ENCODE measurements at places on chromosomes 5 and 9.
A peak's percentile ranks its signal among the peaks of the same experiment; 100 is the strongest.

DNA sequence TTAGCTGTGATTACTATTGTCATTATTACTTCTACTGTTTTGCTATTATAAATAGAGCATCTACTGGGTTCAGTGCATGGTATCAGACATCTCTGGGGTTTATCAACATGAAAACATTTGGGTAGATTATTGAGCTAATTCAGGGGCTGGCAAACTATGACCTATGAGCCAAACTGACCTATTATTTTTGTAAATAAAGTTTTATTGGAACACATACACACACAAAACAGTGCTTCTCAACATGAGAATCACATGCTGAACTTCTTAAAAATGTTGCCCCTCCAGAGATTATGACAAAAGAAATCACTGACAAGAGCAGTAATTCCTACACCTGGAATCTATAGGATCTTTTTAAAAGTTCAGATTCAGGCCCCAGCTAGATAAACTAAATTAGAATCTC lies 30.4 kb downstream of the SLC31A2 start:
- DNase-seq = no peak

- DNase-seq = no peak
These were observed 15.0 kb downstream of the SEMA4D start for GRCh38 chr9:89482901-89483361.

- no peak for DNase-seq
These were observed 218.8 kb downstream of the TMEM167A start for GRCh38 chr5:82858151-82859025.

DNA sequence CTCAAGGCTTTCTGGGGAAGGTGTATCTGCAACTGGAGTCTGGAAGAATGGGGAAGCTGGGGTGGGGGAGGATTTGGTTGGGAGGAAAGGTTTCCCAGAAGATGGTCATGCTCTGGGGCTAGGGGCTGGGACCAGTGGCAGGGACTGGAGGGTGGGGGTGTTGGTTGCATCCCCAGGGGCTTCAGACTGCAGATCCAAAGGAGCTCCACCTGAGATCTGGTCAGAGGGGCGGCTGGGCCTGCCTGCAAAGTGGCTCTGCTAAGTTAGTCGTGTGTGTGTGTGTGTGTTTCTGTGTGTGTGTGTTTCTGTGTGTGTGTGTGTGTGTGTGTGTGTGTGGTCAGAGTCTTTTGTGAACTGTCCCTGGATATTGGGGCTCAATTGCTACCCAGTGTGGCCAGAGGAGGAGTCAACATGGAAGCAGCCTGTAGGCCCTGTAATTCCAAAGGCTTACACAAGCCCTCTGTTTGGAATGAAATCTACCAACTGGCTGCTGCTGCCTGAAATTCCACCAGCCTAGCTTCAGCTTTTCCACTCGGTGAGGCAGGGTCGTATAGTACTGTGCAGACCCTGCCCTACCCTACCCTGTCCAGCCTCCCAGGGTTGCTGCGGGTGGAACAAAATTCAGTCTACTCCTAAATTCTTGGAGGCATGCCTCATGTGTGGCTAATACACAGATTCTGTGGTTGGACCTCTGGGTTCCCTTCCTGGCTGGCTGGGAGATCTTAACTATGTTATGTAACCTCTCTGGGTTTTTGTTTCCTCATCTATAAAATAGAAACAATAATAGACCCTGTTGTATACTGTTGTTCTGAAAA lies 12.5 kb upstream of the SYNPO start:
- DNase-seq = peak; percentile 71

DNA sequence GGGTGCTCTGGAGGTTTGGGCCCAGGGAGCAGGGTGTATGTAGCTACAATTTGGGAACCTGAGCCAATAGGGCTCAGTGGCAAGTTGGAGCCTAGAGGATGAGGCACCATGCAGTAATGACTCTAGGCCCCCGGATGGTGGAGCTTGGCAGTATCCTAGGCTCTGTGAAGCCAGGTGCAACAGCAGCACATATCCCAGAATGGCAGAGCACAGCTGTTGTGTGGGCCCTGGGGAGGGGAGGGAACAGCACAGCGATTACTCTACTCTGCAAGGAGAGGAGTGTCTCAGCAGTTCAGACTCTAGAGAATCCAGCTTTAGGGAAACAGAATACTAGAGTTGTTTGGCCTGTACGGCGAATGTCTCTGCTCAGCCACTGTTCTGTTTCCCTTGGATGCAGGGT lies 56.1 kb downstream of the LRRTM2 start:
- DNase-seq = no peak

GRCh38 chr9:100394816-100395215 lies 32.1 kb upstream of the MSANTD3 start:
- no peak for DNase-seq

- peak; percentile 81 for DNase-seq
These were observed 1.5 kb downstream of the GDNF start for GRCh38 chr5:37838152-37838932.

GRCh38 chr5:56358703-56359681 lies 125.9 kb upstream of the ANKRD55 start:
- no peak for DNase-seq

GRCh38 chr9:34451135-34451534 lies 7.2 kb downstream of the FAM219A start:
- no peak for DNase-seq

- peak; percentile 99 for DNase-seq
These were observed 143.6 kb downstream of the LHFPL2 start for GRCh38 chr5:78504704-78505677.

GRCh38 chr5:54646356-54647101 lies 129.0 kb downstream of the SNX18 start:
- DNase-seq = peak; percentile 61

- peak; percentile 13 for DNase-seq
These were observed 34.6 kb downstream of the ANGPTL2 start for GRCh38 chr9:127087836-127088235.

DNA sequence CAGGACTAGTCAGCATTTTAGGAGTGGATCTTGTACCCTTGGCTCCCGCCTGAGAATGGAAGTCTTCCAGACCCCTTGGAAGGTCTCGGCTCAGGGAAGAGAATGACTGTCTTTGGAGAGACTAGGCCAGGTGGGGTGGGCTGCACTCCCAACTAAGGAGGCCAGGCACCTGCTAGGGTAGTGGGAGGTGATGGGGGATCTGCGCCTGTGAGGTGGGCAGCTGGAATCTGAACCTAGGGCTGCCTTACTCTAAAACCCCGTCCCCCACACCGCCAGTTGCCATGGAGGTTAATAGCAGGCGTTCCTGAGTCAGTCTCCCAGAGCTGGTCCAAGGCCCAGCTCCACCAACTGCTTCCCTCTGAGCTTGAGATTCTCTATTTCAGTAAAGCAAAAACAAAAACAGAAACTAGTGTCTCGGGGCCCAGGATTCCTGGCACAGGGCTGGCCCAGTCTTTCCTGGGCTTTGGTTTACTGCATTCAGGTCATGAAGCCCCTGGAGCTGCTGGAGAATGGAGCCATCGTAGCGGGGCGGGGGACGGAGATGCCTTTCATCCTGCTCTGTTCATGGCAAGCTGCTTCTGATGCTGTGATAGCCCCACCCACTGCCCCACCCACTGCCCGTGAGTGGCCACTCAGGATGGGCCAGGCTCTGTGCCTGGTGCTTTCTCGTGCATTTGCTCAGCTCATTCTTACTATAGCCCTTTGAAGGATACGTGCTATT lies 57.5 kb downstream of the DAB2IP start:
- DNase-seq = no peak

- no peak for DNase-seq
These were observed 6.8 kb upstream of the C9orf152 start for GRCh38 chr9:110214586-110215355.

GRCh38 chr5:136522217-136522956 lies 157.0 kb upstream of the TRPC7 start:
- no peak for DNase-seq

- DNase-seq = peak; percentile 55
These were observed 55.3 kb downstream of the DAP start for GRCh38 chr5:10705747-10706146.

DNA sequence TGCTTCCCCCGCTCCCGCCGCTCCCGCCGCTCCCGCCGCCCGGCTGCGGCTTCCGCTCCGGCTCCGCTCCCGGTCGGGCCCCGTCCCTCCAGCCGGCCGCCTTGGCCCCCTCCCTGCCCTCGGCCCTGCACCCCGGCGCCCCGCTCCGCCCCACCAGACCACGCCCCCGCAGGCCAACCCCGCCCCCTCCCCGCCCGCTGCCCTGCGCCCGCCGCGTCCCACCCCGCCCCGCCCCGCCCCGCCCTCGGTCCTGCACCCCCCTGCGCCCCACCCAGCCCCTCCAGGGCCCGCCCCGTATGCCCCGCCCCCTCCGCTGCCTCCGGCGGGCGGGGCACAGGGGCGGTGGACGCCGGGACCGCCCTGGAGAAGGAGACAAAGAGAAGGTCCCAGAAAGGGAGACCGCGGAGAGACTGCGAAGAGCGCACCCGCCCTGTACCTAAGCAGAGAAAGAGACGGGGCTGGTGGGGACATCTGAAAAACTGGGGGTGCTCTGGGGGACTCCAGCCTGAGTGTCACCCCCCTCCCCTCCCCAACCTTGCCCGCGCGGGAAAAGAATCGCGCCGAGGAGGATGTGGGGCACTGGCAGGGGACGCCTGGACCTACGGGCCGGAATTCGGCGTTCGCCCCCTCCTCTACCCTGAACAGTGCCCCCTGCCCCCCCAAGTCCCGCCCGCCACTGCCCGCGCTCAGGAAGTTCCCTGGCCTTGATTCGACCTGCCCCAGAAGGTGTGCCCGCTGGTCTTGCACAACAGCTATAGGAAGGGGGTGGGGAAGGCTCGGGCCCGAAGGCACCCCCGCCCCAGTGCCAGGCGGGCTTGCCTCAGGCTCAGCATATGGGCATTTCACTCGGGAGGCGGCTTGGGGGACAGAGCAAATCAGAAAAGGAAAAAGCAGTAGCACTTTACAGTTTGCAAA lies 42.8 kb upstream of the STXBP1 start:
- peak; percentile 90 for DNase-seq

DNA sequence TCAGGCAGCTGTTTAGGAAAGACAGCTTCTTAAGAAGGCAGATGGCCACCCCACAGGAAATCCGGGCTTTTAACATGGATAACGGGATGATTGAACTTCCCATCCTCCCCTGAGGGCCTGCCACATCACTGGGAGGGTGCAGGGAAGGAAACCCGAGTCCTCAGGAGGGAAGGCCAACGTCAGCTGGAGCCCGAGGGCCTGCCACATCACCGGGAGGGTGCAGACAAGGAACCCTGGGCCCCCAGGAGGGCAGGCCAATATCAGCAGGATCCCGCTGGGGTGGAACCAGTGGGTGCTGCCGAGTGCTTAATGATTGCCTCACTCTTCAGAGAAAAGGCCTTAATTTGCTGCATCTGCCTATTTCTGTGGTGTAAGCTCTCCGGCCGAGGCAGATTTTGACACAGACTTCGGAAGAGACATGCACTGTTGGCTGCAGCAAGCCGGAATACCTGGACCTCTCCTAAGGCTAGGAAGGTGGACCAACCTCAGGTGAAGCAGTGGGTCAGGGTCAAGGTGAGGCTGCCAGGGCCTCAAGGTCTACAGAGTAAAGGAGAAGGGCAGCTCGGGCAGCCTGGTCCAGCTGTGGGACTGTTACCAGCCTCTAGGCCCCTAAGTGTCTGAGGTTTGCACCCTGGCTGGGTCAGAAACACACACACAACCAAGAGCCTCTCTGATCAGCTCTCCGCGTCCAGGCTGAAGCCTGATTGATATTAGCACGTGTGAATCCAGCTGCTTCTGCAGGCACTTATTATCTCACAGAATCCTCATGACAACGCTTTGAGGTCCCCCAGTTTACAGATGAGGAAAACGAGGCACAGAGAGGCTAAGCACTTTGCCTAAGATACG lies 14.8 kb upstream of the COL5A1 start:
- DNase-seq = peak; percentile 81

DNA sequence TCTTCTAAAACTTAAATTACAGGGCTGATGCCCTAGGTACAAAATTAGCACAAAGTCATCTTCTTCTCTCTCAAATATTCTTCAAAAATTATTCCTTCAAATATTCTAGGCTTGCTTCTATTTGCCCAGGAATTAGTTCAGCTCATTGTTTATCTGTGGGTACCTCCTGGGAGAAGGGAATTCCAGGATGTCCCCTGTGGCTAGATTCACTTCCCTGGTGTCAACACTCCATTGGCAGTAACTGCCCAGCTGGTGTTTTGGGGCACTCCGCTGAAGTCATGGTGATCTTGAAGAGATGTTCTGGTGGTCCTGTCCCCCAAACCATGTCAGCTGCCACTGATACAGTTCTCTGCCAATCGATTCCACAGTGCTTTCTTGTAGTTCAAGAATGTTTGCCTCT lies 26.2 kb upstream of the TGFBR1 start:
- no peak for DNase-seq

GRCh38 chr9:134366223-134367031 lies 40.2 kb downstream of the RXRA start:
- no peak for DNase-seq

DNA sequence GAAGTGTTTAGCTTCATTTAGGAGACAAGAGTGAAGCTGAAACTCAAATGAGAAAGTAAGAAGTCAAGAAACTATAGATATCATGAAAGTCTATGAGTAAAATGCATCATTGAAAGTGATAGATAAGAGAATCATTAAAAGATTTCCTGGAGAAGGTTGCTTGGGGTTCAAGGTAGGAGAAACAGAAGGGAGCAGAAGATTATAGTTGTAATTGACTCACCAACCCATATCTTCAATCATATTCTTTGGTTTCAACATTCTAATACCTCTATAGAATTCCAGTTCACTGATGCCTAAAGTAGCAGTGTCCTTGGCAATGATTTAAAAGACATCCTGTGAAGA lies 365.7 kb upstream of the RIOK2 start:
- no peak for DNase-seq

- DNase-seq = no peak
These were observed 60.1 kb downstream of the GTF3C4 start for GRCh38 chr9:132730054-132731033.

DNA sequence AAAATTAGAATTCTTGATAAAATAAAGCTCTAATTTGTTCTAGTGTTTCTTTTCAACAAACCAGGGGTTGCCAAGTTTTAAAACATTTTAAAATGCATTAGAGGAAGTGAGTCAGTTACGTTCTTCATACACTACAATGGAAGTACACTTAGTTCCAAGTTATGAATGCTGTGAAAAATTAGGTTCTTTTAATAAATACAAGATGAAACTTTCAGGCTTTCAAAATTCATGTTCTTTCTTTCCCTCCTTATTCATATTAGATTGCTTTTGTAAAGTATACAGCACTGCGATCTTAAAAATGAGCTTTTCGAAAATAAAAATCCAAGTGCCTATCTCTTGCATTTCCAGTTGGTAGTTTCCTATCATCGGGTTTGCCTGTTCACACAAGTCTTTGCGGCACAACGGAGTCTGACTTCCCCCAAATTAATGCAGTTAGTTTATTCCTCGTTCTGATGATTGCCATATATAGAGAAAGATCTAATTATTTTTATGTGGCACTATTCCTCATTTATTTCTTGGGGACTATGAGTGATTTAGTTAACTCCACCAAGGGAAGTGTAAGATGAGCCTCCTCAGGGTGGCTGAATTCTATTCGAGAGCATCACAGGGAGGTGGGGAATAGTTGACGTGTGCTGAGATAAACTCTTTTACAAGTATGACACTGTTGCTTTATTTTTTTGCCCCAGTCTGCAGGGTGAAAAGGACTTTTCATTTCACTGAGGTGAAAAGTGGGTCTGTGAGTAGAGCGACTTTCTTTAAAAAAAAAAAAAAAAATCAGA lies 238.2 kb downstream of the CD180 start:
- DNase-seq = no peak

GRCh38 chr9:2281803-2282185 lies 266.6 kb downstream of the SMARCA2 start:
- DNase-seq = no peak

Data from islet precursor cell (in vitro differentiated cells).